ENCODE measurements at places on chromosomes 3 and 15.

DNA sequence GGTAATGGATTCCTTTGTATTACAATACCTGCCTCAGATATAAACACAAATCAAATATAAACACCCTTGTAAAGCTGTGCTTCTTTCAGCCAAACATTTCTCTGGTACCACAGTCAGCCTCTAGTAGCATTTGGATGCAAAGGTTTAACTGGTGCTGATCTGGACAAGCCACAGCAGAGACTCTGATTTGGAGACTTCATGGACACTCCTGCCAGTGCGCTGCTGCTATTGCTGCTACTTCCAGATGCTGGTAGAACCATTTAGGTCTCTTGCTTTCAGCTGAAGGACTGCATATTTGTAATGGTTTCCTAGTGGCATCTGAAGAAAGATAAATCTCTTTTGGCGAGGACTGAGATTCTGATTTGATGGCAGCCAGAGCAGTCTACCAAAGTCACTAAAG lies 36.9 kb downstream of the NCK1 start:
- no peak for DNase-seq

DNA sequence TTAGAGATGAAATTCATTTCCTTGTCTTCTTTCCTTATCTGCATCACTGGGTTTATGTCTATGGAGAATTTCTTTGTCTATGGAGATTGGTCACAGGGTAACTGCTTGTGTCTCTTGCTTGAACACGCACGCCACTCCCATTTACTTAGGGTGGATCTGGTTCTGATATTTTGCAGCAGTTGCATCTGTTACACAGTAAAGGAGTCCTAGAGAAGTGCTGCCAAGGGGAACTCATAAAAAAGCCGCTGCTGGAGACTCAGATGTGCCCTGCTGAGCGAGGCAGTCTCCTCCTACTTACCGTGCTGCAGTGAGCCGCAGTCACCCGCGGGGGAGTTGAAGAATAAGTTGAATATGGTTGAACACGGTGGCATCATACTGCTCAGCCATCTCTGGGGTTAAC lies 105.2 kb upstream of the KLHL25 start:
- DNase-seq = no peak

DNA sequence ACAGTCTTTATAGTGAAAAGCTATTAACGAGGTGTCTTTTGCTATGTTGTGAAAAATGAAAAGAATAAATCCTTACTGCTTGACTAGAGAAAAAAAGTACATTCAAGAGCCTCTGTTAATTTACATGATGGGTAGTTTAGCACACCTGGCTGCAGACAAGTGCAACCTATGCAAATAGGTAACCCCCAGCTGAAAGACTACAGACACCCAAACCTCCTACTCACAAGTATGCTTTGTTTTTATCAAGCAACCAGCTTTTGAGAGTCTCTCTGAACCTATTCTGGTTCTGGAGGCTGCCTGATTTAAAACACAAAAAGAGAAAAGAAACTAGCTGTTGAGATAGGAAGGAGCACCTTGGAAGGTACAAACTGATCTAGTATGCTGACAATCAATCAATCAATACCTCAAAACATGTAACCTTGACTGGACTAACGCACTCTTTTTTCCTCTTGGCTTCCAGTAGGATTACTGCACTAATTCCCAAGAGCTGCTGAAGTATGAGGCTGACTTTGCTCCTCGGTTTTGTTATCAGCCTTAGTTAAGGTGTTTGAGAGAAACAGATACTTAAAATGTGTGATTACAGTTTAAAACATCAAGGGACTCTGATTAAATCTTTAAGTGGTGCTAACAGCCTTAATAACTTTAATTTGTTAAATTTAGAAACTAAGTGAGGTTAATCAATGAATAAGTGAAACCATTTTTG lies 63.6 kb downstream of the OSBPL10 start:
- DNase-seq = no peak

DNA sequence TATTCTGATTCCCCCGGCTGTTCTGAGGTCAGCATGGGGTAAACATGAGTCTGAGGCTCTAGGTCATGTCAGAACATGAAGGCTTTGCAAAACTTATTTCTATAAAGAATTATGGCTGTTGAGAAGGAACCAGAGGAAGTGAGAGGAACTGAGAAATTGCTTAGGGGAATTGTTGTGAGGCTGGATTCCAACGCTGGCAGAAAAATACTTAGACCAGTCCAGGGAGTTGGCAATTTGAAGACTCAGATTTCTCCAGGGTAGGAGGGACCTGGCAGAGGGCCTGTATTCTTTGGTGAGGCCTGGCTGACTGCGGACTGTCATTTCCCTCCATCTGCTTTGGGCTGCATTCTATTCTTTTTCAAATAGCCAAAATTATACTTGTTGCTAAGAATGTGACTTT lies 155.5 kb downstream of the PLD1 start:
- no peak for DNase-seq

DNA sequence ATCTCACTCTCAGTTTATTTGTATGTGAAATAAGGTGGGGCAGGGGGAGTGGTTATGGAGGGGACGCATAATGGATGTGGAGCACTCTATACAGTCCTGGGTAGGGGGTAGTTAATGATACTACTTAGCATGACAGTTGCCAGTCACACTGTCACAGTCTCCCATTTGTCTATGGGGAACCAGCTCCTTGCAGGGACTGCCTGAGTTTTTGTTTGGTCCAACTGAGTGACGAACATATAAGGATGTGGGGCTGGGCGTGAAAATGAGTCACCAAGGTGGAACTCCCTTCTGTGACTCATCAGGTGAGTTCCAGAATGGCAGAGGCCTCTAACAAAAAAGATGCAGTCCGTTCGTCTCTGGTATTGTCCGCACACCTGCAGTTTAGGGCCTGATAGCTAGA lies 235.3 kb upstream of the ST8SIA2 start:
- no peak for DNase-seq

Data from CMK (cell line).